NCI-H1694 treated with DMSO at 0.1 percent for 48 hours (cell line): ENCODE measurements at places on chromosomes 4 and X.

DNA sequence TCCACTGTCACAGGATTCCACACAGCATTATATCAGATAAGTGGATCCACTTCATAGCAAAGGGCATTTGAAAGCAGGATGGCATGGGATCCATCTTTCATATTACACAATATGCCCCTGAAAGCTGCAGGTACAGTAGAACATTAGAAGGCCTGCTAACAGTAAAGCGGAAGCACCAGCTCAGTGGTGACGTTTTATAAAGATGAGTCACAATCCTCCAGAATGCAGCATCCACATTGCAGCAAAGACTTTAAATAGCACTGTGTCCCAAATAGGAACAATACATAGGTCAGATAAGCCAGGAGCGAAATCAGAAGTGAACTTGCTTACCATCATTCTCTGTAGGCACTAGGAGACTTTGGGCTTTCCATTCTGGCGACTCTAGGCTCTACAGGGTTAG, 609.5 kb upstream of the FAT1 start:
- DNase-seq = no peak

GRCh38 chrX:148069759-148070503, 88.8 kb downstream of the FMR1NB start:
- no peak for DNase-seq

- DNase-seq = no peak
Measured at GRCh38 chrX:97215186-97215585, 331.5 kb downstream of the RPA4 start.

GRCh38 chr4:7941111-7941964, 1.7 kb upstream of the AFAP1 start:
- no peak for DNase-seq

DNA sequence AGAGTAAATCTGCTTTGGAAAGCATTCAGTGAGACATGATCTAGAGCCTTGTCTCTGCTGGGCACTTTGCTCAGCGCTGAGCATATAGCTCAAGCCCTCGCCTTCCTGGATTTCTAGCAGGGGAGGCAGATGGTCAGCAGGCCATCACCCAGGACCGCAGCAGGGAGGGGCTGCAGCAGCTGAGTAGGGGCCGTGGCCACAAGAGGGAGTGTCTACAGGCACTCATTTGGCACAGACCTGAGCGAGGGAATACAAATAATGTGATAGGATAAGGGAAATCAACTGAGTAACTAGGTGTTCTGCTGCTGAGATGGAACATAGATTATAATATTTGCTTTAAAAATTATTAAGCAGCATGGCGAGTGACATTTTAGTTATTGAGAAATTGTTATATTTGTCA, 30.2 kb downstream of the OFD1 start:
- no peak for DNase-seq

- DNase-seq = no peak
Measured at GRCh38 chrX:15217161-15217560, 52.7 kb downstream of the ASB9 start.

DNA sequence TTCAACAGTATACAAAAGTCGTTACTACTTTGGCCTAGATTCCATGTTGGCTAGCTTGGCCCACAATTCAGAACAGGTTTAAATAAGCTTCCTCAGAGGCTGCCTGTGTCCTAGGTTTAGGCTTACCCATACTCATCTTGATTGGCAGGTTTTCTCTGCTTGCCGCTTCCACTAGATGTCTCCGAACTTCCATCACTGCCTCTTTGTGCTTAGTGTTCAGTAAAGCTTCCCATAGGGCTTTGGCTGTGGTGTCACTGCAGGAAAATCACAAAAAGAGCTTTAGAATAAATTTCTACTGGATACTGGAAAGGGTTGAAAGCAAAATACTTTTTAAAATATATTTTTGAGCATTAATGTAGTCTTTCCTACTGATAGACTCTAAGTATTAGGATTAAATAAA, 52.4 kb downstream of the SCFD2 start:
- DNase-seq = no peak

GRCh38 chr4:27048429-27049238, 188.0 kb downstream of the STIM2 start:
- peak; percentile 52 for DNase-seq

- no peak for DNase-seq
Measured at GRCh38 chr4:32191961-32192360, 1471.8 kb downstream of the PCDH7 start.

DNA sequence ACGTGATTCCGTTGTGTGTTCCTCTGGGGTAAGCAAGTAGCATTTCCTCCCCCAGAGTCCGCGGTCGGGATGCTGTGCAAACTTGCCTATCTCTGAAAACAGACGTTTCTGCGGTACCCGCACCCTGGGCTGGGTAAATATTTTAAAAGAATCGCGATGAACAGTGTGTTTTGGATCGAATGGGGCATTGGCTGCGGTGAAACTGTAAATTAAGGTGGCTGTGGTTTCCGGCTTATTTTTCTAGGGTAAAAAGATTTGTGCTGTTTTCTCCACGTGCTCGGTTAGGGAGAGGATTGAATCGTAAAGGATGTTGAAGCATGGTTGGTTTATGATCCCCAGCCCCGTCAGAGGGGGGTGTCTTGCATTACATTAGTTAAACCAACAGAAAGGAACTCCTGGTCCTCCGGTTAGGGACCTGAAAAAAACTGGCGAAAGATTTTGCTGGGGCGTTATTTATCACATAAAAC, 1.2 kb downstream of the HHIP start:
- DNase-seq = no peak

GRCh38 chr4:26362745-26363439, 42.1 kb downstream of the RBPJ start:
- no peak for DNase-seq

DNA sequence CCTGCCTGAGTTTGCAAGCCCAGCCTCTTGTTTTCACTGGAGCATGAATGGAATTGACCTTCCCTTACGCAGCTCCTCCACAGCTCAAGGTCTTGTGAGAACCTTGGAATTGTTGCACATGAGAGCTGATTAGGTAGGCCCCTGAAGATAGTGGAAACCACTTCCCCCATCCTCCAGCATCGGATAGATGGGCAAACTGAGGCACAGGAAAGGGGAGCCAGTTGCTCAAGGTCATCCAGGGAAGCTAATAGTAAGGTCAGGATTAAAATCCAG, 27.2 kb downstream of the PJA1 start:
- no peak for DNase-seq

GRCh38 chr4:61462451-61463326, 262.6 kb downstream of the ADGRL3 start:
- no peak for DNase-seq

GRCh38 chr4:158172261-158173258, at the start of gene GASK1B:
Gene GASK1B (minus strand): TSS chr4:158173025. CDS start chr4:158171375, 1,650 bp downstream.
- no peak for DNase-seq

DNA sequence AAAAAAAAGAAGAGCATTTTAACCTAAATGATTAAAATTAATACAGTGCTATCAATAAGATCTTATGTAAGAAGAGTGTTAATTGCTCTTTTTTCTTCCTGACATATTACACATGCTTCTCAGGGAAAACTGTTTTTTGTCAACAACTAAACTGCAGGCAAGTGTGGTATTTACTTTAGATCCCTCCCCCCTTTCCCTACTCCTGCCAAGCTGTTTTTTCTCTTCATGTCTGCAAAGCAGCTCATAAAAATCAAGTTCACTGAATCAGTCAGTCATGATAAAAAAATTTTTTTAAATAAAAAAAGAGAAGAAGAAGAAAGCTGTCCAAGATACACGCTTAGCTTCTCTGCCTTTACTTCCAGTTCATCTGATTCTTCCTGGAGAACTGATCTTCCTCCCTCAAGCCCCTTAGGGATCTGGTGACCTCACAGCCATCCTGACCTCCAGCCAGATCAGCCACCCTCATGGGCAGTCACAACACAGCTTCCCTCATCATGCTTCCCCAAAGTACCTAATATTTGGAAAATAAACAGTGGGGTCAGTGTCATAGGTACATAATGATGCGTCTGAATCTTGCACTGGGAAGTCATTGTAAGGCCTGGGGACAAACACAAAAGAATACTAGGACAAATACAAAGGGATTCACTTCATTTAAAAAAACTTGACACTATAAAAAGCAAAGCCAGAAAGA, 87.0 kb downstream of the ZNF827 start:
- DNase-seq = no peak
